Brain (organoid and tissue), 16 donors: ENCODE measurements at places on chromosomes 7 and 10. TPM values are rescaled to one million over a fixed set of nuclear protein-coding genes. Genes with fewer than 3 reads are reported as not detected.

The PTPRZ1 gene
- 26.3 TPM for polyA plus RNA-seq

The GFRA1 gene
- 1.6 TPM for polyA plus RNA-seq

The C7orf33 gene
- polyA plus RNA-seq = not detected

The JAKMIP3 gene
- 1.0 TPM for polyA plus RNA-seq

The RUFY2 gene
- polyA plus RNA-seq = 7.4 TPM

The CFAP70 gene
- 1.4 TPM for polyA plus RNA-seq

The SPDYE2B gene
- polyA plus RNA-seq = not detected

The HGF gene
- polyA plus RNA-seq = 1.2 TPM
